NCI-H774 (cell line): ENCODE measurements at places on chromosomes 3 and 15.

DNA sequence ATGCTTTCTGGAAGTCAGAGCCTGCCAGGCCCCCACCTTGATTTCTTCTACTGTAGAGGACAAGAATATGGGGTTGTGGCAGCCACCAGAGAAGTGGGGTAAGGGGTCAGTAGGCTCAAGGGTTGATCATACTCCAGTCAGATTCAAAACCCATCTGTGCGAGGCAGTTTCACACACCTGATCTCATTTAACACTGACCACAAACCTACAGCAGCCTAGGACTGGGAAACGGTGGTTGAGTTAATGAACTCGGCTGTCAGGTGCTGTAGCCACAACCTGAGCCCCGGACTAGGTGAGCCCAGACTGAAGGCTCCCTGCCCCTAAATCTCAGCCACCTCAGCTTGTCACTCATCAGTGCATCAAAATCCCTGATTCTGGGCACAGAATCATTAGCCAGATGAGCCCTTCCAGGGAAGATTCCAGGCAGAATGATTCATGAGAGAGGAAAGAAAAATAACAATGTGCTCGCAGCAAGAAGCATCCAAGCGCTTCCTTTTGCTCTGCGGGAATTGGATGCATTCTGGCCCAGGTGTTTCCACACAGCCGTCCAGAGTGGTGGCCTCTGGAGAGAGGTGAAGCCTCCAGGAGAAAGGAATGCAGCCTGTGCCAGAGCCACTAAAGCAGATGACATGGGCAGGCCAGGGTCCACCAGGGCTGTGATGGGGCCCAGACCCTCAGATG is 102.1 kb downstream of the SRGAP3 start:
- DNase-seq = no peak

DNA sequence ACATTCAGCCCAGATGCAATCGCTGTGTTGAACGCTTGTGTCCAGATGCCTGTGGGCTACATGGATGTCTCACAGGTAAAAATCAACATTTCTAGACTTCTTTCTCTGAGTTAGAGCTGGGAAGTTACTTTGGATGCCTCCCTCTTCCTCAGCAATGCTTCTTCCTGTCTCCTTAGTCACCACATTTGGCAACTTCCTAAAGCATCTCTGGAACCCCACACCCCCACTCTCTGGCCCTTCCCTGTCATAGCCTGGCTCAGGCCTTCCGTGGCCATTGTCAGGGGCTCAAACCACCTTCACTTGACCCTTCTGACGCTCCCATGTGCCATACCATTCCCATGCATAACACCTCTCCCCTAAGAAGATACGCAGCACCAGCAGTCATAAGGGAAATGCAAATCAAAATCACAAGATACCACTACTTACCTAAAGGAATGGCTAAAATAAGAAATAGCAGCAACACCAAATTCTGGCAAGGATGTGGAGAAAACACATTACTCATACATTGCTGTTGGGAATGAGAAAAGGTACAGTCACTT is 21.6 kb upstream of the RGMA start:
- DNase-seq = no peak

DNA sequence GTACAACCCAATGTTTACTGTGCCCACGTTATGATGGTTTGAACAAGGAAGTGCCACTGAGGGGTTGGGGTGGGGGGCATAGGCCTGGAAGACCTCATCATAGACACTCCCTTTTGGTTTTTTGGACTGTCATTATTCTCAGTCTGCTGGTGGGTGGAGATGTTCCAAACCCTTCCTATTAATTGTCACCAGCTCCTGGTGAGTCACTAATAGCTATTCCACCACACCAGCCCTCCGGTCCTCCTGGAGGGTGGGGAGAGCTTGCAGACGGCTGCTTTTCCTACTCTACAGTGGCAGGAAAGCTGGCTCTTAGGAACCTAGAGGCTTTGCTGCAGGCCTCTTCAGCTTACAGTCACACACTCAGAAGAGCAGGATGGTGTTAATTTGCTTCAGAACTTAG is 9.0 kb upstream of the COPG1 start:
- DNase-seq = no peak

GRCh38 chr3:128435058-128435457 is 31.6 kb downstream of the DNAJB8 start:
- no peak for DNase-seq
